Uterus (tissue), 4 donors: ENCODE measurements at places on chromosomes 2 and 18. TPM values are rescaled to one million over a fixed set of nuclear protein-coding genes. Genes with fewer than 3 reads are reported as not detected.

DNA sequence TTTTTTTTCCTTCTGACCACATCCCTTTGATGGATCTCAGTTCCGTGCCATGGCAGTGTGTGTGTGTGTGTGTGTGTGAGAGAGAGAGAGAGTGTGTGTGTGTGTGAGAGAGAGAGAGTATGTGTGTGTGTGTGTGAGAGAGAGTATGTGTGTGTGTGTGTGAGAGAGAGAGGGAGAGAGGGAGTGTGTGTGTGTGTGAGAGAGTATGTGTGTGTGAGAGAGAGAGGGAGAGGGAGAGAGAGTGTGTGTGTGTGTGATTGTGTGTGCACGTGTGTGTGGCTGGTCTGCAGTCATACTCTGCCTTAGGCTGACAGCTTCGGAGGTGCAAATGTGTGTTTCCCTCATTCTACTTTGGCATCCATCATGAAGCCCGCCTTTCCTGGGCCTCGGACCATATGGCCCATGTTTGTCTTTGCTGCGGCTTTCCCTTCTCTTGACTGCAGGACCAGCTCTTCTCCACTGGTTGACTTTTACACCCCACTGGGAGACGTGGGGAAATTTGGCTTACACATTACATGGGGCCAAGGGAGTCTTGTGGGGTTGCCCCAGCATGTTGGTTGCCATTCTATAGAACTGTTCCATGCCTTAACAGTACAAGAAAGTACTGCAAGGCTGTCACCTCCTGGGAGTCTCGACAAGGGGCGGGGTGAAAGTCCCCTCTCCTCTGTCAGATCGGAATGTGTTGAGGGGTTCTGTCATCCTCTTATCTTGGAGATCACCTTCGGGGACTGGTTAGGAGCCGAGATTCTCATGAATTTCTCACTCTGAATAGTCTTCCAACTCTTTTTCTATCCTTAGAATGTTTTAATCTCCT lies 21.6 kb downstream of the TSN start:
- H3K4me1 ChIP-seq, result no peaks in the 10 kb centered on the region
- H3K27ac ChIP-seq, result no peak overlapping the region
- DNase-seq, result no peak
- H3K4me3 ChIP-seq, result no peak overlapping the region
- H3K27me3 ChIP-seq, result no peaks in the 10 kb centered on the region

DNA sequence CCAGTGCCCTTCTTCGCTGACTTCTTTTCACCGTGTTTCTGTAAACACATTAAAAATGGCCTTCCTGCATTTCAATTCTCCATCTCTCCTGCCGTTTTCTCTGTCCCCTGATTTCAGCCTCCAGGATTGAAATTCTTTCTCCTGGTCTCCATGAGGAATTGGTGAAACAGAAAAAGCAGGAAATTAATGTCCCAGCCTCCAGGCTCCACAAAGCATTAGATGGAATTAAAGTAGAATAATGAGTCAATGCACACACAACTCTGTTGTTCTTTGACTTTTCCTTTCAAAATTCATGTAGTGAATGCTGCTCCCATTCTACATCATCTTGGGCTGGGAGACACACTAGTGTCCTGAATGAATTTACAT lies 209.5 kb downstream of the KLHL29 start:
- DNase-seq, result no peak
- no peaks in the 10 kb centered on the region for H3K36me3 ChIP-seq
- no peaks in the 10 kb centered on the region for H3K4me1 ChIP-seq
- no peak overlapping the region for H3K4me3 ChIP-seq

- H3K4me3 ChIP-seq, result no peak overlapping the region
- no peaks in the 10 kb centered on the region for H3K27me3 ChIP-seq
- no peak for DNase-seq
- H3K4me1 ChIP-seq, result no peaks in the 10 kb centered on the region
- H3K36me3 ChIP-seq, result no peaks in the 10 kb centered on the region
Measured at GRCh38 chr2:20371323-20372025, 20.8 kb upstream of the PUM2 start.

- no peak overlapping the region for H3K4me3 ChIP-seq
- no peaks in the 10 kb centered on the region for H3K36me3 ChIP-seq
- H3K27ac ChIP-seq, result no peak overlapping the region
- H3K27me3 ChIP-seq, result no peaks in the 10 kb centered on the region
- no peaks in the 10 kb centered on the region for H3K4me1 ChIP-seq
Measured at GRCh38 chr2:174438146-174438886, 42.8 kb downstream of the SCRN3 start.

GRCh38 chr2:121491518-121491917 lies 39.2 kb upstream of the RNU4ATAC start:
- H3K27ac ChIP-seq, result no peak overlapping the region
- no peaks in the 10 kb centered on the region for H3K27me3 ChIP-seq
- no peak overlapping the region for H3K4me3 ChIP-seq
- H3K36me3 ChIP-seq, result no peaks in the 10 kb centered on the region

DNA sequence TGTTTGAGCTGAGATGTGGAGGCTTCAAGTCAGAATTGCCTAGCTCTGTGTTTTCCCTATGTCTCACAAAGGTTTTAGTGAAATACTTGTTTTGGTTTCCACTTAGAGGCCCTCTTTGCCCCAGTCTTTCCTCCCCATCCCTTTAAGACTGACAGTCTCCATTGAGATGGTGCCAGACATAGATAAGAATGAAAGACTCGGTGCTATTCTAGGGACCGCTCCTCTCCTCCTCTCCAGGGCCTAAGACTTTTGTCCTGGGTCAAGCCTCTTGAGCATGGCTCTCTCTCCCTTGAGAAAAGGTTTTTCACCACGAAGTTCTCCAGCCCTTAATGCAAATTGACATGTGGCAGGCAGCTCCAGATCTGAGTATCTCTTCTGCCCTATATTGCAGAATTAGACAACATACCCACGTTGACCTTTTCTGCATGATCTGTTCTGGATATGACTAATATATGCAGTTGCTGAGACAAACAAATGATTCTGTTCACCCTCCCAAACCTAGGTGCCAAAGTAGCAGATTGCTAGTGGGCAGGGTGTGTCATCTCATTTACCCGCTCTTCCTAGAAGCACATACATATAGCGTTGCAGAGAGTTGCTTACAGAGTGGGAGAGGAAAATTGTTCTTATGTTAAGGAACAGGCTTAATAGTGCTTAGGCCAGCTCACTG lies 47.5 kb upstream of the ACSL3 start:
- H3K27me3 ChIP-seq, result no peaks in the 10 kb centered on the region
- no peak for DNase-seq

DSC1 gene
- total RNA-seq, result not detected

- H3K27ac ChIP-seq, result no peak overlapping the region
- no peak for DNase-seq
- no peaks in the 10 kb centered on the region for H3K36me3 ChIP-seq
- H3K4me1 ChIP-seq, result peaks cover 10% of the 10 kb centered on the region
- H3K4me3 ChIP-seq, result no peak overlapping the region
Measured at GRCh38 chr18:24016643-24017042, 2.1 kb downstream of the TTC39C start.

PFN4 gene
- not detected for total RNA-seq

DNA sequence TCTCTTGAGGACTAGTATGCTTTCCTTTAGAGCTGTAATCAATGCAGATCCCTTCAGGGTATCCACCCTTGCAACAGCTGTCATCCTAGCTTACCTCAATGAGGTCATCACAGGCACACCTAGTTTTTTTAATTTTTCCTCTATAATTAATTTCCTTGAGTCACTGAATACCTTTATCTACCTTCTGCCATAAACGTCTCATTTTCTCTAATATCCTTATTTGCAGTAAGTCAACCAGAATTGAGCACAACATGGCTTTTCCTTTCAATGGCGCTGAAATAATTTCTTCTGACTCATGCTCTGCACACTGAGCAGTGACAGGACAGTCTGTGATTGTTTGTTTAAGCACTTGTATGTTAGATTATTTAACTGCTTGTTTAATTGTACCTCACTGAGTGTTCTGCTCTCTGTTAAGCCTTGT lies 49.4 kb downstream of the ETAA1 start:
- no peak overlapping the region for H3K4me3 ChIP-seq
- no peak for DNase-seq
- no peaks in the 10 kb centered on the region for H3K36me3 ChIP-seq
- no peak overlapping the region for H3K27ac ChIP-seq
- H3K4me1 ChIP-seq, result no peaks in the 10 kb centered on the region

DNA sequence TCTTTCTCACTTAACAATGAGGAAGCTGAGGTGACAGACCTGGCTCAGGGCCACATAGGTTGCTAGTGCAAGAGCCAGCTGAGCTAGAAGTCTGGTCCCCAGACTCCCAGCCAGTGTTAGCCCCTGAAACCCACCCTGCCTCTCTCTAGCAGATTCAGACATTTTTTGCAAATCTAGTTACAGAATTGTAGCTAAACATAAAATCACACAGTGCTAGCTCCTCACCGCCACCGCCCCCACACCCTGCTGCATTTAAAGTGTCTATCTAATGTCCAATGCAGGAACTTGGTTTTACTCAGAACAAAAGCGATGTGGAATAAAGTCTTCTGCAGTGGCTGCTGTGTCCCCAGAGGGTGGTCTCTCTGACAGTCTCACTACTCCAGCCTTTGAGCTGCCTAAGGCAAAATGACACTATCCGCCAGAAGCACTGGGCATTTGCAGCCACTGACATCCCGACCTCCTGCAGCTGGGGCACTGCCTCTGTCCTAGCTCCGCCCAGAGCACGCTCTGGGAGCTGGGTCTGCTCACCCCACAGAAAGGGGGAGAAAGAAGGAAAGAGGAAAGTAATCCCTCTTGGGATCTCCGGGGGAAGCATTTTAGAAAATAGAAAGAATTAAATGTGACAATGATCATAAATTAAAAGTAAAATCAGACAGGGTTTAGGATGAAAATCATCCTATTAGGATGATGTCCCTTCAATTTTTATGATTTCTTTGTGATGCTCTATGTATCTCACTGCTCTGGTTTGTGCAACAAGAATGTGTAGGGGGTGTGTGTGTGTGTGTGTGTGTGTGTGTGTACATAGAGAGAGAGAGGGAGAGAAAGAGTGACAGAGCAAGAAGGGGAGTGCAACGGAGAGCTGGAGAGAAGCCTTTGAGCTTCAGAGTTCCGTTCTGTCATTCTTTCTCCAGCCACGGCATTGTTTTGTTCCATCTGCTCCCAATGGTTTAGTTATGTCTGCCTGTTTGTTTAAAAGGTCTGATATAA lies 50.5 kb upstream of the ST8SIA3 start:
- H3K4me3 ChIP-seq, result no peak overlapping the region
- no peak overlapping the region for H3K27ac ChIP-seq
- H3K4me1 ChIP-seq, result no peaks in the 10 kb centered on the region
- H3K27me3 ChIP-seq, result no peaks in the 10 kb centered on the region
